ENCODE measurements at places on chromosomes 6 and 20. TPM values are rescaled to one million over a fixed set of nuclear protein-coding genes. Genes with fewer than 3 reads are reported as not detected.

Gene FITM2
- 10.0 TPM for total RNA-seq

Gene NFATC2
- 0.89 TPM for total RNA-seq

Gene EYA2
- not detected for total RNA-seq

Gene PSORS1C2
- not detected for total RNA-seq

Gene PDE10A
- total RNA-seq, result 9.8 TPM

Gene ZHX3
- 43.1 TPM for total RNA-seq

Gene FGD2
- not detected for total RNA-seq

Gene HLA-G
- total RNA-seq, result 0.32 TPM

Gene RAET1L
- total RNA-seq, result not detected

Gene CRISP3
- total RNA-seq, result not detected

Gene SLC17A5
- 20.4 TPM for total RNA-seq

Gene GABRR1
- total RNA-seq, result not detected

Gene MROH8
- total RNA-seq, result 3.2 TPM

Gene REM1
- not detected for total RNA-seq

Gene SOBP
- total RNA-seq, result 7.4 TPM

Gene NEU1
- 83.6 TPM for total RNA-seq

Gene PCIF1
- total RNA-seq, result 34.6 TPM

Gene SLC22A1
- 1.0 TPM for total RNA-seq

Gene LY6G5C
- 5.0 TPM for total RNA-seq

Gene ULBP2
- total RNA-seq, result 2.1 TPM

Gene ITCH
- 55.4 TPM for total RNA-seq

Gene EDN1
- total RNA-seq, result 13.2 TPM
